ENCODE measurements at places on chromosomes 3 and 15. TPM values are rescaled to one million over a fixed set of nuclear protein-coding genes. Genes with fewer than 3 reads are reported as not detected.

Gene CFAP100
- total RNA-seq, result not detected

Gene DISP2
- total RNA-seq, result 0.27 TPM

Gene MELTF
- 7.4 TPM for total RNA-seq

Gene SH3BP5
- 88.2 TPM for total RNA-seq

Gene DNAH12
- under 0.01 TPM for total RNA-seq

Gene AMIGO3
- total RNA-seq, result 0.14 TPM

Gene AEN
- total RNA-seq, result 60.6 TPM

Gene GP9
- not detected for total RNA-seq

Gene TRAT1
- total RNA-seq, result not detected

Gene BOC
- 0.86 TPM for total RNA-seq

Gene CASR
- total RNA-seq, result not detected

Gene DZIP3
- total RNA-seq, result 10.3 TPM

Gene NT5DC2
- 59.6 TPM for total RNA-seq

Gene GALNT15
- total RNA-seq, result 5.7 TPM

Gene ANKRD63
- total RNA-seq, result 0.22 TPM

Gene MESP2
- total RNA-seq, result 0.14 TPM

Gene NLGN1
- 52.5 TPM for total RNA-seq

Gene SERPINI2
- total RNA-seq, result not detected

Gene GRK7
- not detected for total RNA-seq
